Effector CD4-positive, alpha-beta T cell (primary cell): ENCODE measurements at places on chromosomes 1 and 21.

- DNase-seq: no peak
Observed at GRCh38 chr1:23899070-23899469, 14.1 kb downstream of the CNR2 start.

GRCh38 chr1:243706563-243706962 is 143.5 kb downstream of the AKT3 start:
- no peak for DNase-seq

DNA sequence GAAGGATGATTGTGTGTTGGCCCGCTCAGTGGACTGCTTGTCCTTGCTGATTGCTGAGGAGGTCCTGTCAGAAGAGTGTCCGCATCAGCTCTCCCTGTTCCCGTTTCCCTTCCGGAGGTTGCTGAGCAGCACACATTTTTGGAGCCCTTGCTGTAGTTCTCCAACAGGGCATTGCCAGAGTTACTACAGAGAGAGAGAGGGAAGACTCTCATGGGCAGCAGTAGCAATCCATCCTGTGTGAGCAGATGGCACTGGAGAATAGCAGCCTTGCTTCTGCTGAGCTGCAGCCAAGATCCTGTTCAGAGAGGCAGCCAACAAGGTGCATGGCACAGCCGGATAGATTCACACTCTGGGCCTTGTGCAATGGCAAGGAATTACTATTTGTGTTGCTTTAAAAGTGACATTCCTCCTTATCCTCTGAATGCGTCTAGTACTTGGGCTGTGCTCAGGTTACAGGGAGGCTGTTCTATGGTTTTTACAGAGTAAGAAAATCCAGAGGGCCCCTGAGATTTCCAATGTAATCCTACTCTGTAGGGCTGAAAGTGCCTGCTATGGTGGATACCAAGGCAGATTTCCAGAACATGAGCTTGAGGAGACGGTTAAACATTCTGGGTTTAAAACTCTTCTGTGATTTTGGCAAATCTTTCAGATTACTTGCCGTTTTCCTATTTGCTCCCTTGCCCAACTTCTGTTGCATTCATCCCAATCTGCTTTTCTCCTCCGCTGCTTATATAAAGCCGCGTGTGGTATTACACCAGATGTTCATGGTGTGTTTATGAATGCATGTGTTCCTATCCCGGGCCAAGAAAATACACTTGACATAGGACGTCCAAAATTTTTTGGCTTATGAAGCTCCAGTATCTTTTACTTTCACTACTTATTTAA is 27.4 kb downstream of the AK4 start:
- no peak for DNase-seq

- peak; percentile 28 for DNase-seq
Observed at GRCh38 chr1:208093754-208094719, 150.1 kb downstream of the PLXNA2 start.

DNA sequence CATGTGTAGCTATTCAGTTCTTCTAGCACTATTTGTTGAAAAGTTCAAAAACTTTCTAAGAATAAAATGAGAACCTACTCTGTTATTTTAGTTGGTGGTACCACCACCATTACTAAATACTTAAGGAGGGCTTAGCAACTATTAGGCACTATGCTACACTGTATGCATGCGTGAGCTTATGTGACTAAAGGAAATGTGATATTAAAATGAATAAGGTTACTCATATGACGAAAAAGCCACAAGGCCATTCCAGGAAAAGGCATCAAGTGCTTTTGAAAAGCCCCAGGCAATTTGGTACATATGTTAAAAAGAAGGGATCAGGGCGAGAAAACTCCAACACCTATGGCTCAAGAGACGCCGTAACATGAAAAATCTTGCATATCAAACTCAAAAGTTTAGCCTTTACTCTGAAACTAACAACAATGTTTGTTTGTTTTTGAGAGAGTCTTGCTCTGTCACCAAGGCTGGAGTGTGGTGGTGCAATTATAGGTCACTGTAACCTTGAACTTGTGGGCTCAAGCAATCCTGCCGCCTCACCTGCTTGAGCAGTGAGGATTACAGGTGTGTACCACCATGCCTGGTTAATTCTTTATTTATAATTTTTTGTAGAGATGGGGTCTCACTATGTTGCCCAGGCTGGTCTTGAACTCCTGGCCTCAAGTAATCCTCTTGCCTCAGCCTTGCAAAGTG is 42.5 kb downstream of the EPRS1 start:
- no peak for DNase-seq

DNA sequence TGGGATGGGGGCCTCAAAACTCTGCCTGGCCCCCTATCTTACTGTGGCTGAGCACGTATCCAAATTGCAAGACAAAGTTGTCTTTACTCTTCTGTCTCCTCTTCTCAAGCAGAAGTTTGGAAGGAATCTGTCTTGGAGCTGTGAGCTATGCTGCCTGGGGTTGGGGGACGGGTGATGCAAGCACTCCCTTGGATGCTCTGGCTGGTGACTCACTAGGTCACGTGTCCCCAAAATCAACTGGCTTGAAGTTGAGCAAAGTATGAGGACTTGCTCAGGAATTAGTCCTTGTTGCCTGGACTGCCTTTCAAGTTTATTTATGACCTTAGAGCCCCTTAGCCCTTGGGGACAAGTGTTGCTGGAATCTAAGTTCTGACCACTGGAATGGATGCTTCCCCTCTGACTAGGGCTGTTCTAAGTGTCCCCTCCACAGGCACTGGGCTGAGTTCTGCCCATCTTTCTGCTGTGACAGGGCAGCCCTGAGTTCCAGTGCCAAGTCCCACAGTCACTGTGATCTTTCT is 269.5 kb downstream of the HHAT start:
- DNase-seq: no peak

- DNase-seq: no peak
Observed at GRCh38 chr21:37257511-37257966, 9.6 kb downstream of the VPS26C start.

- no peak for DNase-seq
Observed at GRCh38 chr1:199122532-199123311, 483.9 kb downstream of the PTPRC start.

- no peak for DNase-seq
Observed at GRCh38 chr1:173337126-173337525, 130.0 kb upstream of the TNFSF4 start.

- no peak for DNase-seq
Observed at GRCh38 chr1:203408486-203409481, 57.9 kb upstream of the FMOD start.

GRCh38 chr1:206411321-206411720 is 59.0 kb upstream of the IKBKE start:
- DNase-seq: no peak

DNA sequence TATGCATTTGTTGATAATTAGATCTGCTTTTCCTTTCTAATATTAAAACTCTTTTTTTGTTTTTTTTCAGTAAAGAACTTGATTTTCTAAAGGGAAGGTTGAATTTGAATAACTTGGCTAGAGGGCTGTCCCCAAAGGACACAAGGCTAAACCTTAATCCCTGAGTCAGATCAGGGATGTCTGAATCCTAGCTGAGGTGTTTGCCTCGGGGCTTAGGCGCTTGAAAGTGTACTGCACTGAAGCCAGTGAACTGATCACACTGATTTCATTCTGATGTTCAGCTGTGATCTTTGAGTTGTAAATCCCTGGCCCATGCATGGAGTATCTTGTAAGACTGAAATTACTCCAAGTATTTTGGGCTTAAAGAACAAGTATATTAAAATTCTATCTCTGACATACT is 42.8 kb downstream of the MTR start:
- no peak for DNase-seq

- no peak for DNase-seq
Observed at GRCh38 chr1:11143907-11144306, 44.2 kb upstream of the EXOSC10 start.

DNA sequence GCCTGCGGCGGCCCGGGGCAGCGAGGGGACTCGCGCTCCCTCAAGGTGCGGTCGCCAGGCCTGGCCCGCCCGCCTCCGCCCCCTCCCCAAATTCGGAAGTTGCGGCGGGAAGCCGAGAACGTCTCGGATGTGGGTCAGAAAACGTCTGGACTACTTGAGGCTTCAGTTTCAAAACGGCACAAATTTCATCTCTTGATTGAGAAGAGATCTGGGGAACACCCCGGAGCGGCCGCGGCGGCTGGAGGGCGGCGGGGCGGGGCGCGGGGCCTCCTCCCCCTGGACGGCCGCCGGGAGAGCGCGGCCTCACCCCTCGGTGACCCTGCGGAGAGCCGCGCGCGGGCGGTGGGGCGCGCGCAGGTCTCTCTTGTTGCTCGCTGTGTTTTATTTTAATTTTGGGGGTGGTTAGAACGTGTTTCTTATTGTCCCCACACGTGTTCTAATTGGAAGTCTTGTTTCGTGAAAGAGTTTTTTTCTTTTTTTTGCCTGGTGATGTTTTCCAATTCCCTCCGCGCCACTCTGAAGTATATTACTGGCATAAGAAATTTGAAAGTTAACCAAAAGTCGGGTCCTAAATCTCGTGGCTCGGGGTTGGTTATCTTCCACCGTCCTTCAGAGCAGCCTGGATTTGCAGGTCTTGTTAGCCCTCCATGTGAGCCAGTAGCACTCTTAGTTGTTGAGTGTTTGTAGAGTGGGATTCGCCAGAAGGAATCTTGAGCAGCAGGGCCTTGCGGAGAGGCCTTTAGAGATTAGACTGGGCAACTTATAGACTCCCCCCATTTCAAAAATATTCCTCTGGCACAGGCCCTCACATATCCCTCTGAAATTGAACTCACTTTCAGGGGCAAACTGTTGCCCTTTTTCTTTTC is 749 bp downstream of the PCBP3 start:
- no peak for DNase-seq

- DNase-seq: no peak
Observed at GRCh38 chr1:53601867-53602775, 136.8 kb downstream of the GLIS1 start.

- no peak for DNase-seq
Observed at GRCh38 chr1:234840843-234841242, 230.9 kb upstream of the IRF2BP2 start.

GRCh38 chr1:86616871-86617270 is 70.0 kb downstream of the CLCA4 start:
- no peak for DNase-seq

DNA sequence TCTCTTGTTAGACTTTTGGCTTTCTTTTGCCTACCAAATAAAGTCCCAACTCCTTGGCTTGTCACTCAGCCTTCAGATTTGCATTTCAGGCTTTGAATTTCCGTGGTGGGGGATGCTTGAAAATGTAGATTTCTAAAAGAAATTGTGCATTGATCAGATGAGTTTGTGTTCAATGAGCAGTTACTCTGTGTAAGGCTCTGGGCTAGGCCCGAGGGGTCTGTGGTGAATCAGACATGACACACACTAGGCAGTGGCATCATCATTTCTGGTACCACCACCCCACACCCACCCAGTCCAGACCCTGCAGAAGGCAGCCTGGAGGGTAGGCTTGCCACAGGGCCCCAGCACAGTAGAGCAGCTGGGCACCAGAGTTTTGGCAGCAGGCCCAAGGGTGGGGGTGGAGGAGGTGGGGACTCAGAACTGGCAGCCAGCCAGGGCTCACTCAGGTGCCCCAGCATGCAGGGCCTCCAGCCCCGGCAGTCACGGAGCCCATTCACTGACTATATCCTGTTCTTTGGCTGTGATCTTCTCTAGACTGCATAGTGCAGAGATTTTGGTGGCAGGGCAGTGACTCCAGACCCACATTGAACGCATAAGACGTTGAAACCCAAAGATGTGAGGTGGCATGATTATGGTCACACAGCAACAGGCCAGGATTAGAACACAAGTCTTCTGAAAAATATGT is 97.2 kb upstream of the ARTN start:
- peak; percentile 29 for DNase-seq

GRCh38 chr1:84689514-84690396 is 506 bp downstream of the SSX2IP start:
- no peak for DNase-seq

- no peak for DNase-seq
Observed at GRCh38 chr1:185080422-185080821, 35.1 kb downstream of the RNF2 start.

GRCh38 chr1:29417971-29418370 is 181.6 kb downstream of the PTPRU start:
- DNase-seq: no peak

DNA sequence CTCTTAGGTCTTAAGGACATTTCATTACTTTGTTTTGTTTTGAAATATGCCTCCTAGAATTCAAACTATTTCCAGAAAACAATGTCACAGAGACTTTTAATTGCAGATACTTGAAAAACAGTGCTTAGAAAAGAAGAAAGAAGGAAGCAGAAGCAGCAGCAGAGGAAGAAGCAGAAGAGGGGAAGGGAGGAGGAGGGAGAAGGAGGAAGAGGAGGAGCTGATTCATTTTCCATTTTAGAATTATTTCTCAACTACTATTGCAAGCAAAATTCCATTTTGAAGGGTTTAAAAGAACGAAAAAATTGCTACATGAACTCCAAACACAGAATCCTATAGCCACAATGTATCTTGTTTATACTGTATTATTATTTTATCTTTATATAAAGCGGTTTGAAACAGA is 13.9 kb downstream of the RC3H1 start:
- no peak for DNase-seq

DNA sequence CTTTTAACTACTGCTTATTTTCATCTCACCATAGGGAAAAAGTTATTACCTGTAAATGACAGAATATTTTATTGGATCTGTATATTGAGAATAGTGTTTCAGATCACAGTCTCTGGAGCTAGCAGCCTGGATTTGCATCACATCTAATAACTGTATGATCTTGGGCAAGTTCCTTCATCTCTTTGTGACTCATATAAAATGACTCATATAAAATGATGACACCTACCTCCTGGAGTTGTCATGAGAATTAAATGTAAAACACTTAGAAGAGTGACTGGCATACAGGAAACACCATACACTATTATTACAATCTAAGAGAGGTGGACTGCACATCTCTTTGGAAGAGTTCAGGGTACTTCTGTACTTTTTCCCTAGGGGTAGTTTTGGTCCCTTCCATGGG is 421.3 kb downstream of the NEGR1 start:
- DNase-seq: no peak

GRCh38 chr1:157748262-157748817 is 28.6 kb downstream of the FCRL2 start:
- no peak for DNase-seq

DNA sequence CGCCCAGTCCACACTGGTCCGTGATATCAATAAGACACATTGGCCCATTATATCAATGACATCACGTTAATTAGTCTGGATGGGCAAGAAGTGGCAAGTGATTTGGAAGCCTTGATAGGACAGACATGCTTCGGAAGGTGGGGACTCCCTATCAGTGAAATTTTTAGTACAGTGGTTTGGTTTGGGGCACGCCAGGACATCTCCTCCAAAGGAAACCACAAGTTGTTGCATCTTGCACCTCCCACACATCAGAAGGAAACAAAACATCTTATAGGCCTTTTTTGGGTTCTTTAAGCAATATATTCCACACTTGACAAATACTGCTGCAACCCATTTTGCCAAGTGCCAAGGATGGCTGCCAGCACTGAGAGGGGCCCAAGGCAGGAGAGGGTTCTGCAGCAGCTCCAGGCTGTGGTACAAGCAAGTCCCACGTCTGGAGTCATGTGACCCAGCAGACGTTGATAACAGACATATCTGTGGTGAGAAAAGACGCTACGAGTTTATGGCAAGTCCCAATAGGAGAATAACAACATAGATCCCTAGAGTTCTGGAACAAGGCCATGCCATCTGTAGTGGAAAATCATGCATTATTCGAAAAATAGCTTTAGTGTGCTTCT is 95.3 kb upstream of the DISP3 start:
- DNase-seq: no peak

GRCh38 chr1:31509124-31510072 is 66.9 kb upstream of the TINAGL1 start:
- no peak for DNase-seq
